ENCODE measurements at places on chromosomes 5 and 9.

- H3K27me3 ChIP-seq: peaks cover 7% of the 10 kb centered on the region
- no peaks in the 10 kb centered on the region for H3K36me3 ChIP-seq
- H3K4me3 ChIP-seq: no peak overlapping the region
- no peak for DNase-seq
- no peak overlapping the region for H3K27ac ChIP-seq
- H3K4me1 ChIP-seq: no peaks in the 10 kb centered on the region
These were observed 35.3 kb upstream of the FBXL17 start for GRCh38 chr5:108417166-108417670.

DNA sequence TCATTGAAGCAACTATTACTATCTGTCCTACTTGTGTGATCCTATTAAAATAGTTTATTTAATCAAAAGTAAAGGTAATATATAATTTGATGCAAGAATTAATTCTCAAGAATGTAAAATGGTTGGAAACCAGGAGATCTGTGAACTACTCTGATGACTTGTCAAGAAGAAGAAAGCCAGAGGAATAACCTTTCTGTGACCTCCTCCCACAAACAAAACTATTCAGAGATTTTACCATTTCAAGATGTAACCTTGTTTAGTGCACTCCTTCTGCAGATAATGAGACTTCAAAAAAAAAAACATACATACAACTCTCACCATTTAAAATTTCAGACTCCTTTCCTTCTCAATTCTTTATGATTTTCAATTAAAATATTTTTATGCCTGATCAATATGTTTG is 79.5 kb downstream of the RFX3 start:
- no peaks in the 10 kb centered on the region for H3K4me1 ChIP-seq
- H3K36me3 ChIP-seq: no peaks in the 10 kb centered on the region
- H3K27me3 ChIP-seq: no peaks in the 10 kb centered on the region
- no peak for DNase-seq
- no peak overlapping the region for H3K4me3 ChIP-seq

- H3K27ac ChIP-seq: no peak overlapping the region
- no peak for DNase-seq
- H3K4me3 ChIP-seq: no peak overlapping the region
- H3K27me3 ChIP-seq: no peaks in the 10 kb centered on the region
- H3K4me1 ChIP-seq: no peaks in the 10 kb centered on the region
These were observed 292.1 kb downstream of the ARRDC3 start for GRCh38 chr5:91090995-91091394.

DNA sequence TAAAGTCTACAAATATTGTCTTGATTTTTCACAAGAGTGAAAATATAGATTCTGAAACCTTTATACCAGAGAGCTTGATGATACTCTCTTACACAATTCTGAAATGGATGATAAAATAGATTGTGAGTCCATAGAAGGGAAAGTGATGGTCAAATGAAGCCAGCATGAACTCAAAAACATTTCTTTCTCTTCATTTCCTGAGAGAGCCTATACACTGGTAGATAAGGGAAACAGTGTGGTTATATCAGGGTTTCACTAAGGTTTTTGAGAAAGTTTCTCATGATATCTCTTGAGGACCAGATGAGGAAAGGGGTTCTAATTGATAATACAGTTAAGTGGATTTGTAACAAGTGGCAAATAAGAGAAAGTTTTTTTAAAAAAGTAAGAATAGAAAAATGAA is 254.1 kb downstream of the PJA2 start:
- no peak for DNase-seq
- no peaks in the 10 kb centered on the region for H3K4me1 ChIP-seq
- H3K27me3 ChIP-seq: no peaks in the 10 kb centered on the region
- no peaks in the 10 kb centered on the region for H3K36me3 ChIP-seq
- H3K27ac ChIP-seq: no peak overlapping the region

DNA sequence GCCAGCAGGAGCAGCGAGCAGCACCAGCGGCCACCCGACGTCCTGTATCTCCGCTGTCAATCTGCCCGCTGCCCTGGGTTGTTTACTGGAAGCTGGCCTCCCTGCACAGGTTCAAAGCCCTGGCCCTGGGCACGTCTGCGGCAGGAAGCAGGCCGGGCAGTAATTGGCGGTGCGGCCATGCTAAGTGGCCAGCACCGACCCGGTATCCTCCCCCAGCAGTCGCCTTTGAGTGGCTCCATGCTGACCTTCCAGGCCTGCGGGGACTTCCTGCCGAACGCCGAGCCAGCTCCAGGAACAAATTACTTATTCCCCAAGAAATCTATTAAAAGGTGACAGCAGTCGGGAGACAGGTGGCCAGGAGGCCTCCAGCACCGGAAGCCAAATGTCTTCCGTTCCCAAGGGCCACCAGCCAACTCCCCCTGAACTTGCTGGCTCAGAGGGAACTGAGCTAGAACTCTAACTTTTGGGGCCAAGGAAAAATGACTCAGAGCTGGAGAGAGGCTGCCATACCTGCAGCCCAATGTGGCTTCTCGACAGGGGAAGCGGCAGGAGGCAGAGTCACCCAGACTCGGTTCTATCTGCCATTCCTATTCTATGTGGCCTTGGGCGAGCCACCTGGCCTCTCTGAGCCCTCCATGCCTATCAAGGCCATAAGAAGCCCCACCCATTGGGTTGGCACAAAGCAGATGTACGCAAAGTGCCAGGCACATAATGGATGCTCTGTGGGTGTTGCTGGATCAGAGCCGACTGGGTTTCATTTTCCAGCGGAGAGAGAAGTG is 13.7 kb upstream of the PSMB7 start:
- DNase-seq: no peak
- H3K36me3 ChIP-seq: no peaks in the 10 kb centered on the region
- H3K27me3 ChIP-seq: no peaks in the 10 kb centered on the region
- no peak overlapping the region for H3K4me3 ChIP-seq
- H3K4me1 ChIP-seq: peaks cover 4% of the 10 kb centered on the region

- H3K27me3 ChIP-seq: no peaks in the 10 kb centered on the region
- H3K36me3 ChIP-seq: no peaks in the 10 kb centered on the region
- H3K4me3 ChIP-seq: no peak within 1 kb of the TSS
- H3K27ac ChIP-seq: no peak within 1 kb of the TSS
- H3K4me1 ChIP-seq: no peaks in the 10 kb centered on the region
These were observed at the start of gene PCDHB6 for GRCh38 chr5:141149812-141150211. Gene PCDHB6 (plus strand): TSS chr5:141150057. CDS start chr5:141150258, 201 bp downstream.

DNA sequence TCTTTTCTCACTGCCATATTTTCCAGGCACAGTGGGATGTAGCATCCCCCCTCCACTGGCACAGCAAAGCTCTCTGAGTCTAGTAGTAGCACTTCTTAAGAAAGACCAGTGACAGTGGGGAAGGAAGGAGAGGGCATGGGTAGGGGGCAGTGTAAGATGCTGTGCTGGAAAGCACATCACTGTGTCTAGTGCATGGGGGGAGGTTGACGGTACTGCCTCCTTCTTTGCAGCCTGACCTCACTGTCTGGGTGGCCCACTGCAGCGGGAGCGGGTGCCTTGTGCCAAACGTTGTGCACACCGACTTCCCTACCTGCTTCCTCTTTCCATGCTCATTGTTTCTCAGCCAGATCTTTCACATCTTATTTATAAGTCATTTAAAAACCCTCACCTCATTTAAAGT is 91.8 kb downstream of the PDE8B start:
- no peaks in the 10 kb centered on the region for H3K4me1 ChIP-seq
- no peaks in the 10 kb centered on the region for H3K36me3 ChIP-seq
- peaks cover 11% of the 10 kb centered on the region for H3K27me3 ChIP-seq
- H3K4me3 ChIP-seq: no peak overlapping the region
- H3K27ac ChIP-seq: no peak overlapping the region

- H3K27me3 ChIP-seq: peaks cover 3% of the 10 kb centered on the region
- H3K4me1 ChIP-seq: peaks cover 10% of the 10 kb centered on the region
- DNase-seq: no peak
These were observed 140.7 kb downstream of the MTX3 start for GRCh38 chr5:79850316-79850822.

DNA sequence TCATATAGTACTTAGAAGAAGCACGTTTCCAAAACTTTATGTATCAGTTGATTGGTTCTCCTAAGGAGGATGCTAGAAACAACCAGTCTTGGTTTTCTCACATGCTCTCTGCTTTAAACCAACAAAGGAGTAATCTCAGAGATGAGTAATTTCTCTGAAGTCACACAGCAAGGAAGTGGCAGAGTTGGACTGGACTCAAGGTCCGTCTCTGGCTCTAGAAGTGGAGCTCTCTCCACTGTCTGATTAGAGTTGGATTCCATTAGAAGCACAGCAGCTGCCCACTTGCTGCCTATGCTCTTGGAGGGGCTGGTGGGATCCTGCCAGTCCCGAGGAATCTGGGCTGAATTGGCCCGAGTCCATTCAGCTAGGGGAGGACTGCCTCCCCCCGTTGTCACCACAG is 21.0 kb downstream of the RALGPS1 start:
- no peaks in the 10 kb centered on the region for H3K36me3 ChIP-seq
- DNase-seq: no peak
- H3K27me3 ChIP-seq: peaks cover 7% of the 10 kb centered on the region
- H3K4me1 ChIP-seq: no peaks in the 10 kb centered on the region
- no peak overlapping the region for H3K4me3 ChIP-seq
- H3K27ac ChIP-seq: no peak overlapping the region

DNA sequence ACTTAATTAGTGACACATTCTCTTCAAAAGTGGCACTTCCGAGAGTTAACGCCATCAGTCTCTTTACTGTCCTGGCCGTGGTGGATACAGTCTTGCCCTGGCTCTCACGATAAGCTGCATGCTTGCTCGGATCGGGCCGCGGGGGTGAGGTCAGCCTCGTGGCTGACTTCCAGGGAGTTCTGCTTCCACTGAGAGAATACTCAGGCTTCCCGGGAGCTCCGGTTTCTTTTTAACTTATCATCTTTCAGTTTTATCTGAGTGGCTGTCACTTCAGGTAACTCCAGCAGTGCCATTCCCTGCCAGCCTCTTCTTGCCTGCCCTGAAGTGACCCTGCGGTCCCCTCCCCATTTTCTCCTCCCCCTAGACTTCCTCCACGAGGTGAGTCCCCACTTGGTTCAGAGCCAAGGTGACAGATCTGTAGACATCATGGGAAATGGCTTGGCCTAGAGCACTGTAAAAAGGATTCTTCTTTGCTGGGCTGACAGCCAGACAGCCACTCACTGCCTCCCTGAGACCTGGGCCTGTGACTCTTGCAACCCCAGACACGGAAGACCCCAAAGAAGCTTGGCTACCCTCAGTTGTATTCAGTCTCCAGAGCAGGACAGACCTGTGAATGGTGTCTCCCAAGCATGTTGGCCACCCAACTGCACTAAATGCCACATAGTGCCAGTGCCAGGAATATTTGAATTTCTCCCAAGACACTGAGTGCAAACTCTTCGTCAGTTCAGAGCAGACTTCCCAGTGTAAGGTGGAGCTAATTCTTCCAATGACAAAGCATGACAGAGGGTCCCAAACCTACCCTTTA is 95.1 kb downstream of the DAPK1 start:
- H3K36me3 ChIP-seq: no peaks in the 10 kb centered on the region
- H3K27ac ChIP-seq: no peak overlapping the region
- H3K4me3 ChIP-seq: no peak overlapping the region
- no peaks in the 10 kb centered on the region for H3K4me1 ChIP-seq
- DNase-seq: no peak
- H3K27me3 ChIP-seq: peaks cover 7% of the 10 kb centered on the region

DNA sequence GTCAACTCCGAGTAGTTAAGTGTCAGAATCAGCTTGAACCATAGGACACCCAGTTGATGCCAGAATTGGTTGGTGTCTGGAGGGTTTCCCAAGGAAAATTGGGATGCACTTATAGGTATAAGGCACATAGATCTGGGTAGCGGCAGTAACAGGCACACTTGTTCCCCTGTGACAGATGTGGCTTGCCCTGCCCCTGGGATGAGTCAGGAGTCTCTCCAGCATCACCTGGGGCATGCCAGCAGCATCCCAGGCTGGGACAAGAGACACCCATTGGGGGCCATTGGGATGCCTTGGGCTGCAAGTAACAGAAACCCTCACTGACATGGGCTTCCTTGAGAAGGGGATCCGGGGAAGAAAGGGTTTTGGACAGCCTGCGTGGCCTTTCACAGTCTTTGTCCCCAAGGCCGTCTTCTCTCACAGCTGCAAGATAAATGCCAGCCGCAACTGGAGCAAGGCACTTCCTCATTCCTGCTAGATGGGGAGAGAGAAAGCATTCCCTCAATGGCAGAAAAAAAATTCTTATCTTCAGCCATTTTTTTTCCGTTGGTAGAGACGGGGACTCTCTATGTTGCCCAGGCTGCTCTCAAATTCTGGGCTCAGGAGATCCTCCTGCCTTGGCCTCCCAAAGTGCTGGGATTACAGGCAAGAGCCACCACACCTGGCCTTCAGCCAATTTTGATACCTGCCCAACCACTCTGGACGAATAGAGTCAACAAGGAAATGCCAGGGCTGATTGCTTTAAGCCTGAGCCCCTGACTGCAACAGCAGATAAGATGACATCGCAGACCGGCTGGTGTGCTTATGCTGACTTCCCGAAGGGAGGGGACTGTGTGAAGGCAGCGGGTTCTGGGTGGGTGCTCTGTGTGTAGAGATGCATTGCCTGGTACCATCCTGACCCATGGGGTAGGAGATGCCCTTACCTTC is 13.3 kb upstream of the RNF130 start:
- no peak overlapping the region for H3K4me3 ChIP-seq
- DNase-seq: no peak
- H3K36me3 ChIP-seq: no peaks in the 10 kb centered on the region
- H3K27me3 ChIP-seq: no peaks in the 10 kb centered on the region

GRCh38 chr5:126852091-126852571 is 75.2 kb downstream of the LMNB1 start:
- H3K4me1 ChIP-seq: no peaks in the 10 kb centered on the region
- no peak overlapping the region for H3K4me3 ChIP-seq
- H3K36me3 ChIP-seq: no peaks in the 10 kb centered on the region

GRCh38 chr9:25964239-25964638 is 286.0 kb upstream of the TUSC1 start:
- H3K36me3 ChIP-seq: no peaks in the 10 kb centered on the region
- H3K4me1 ChIP-seq: no peaks in the 10 kb centered on the region
- DNase-seq: peak; percentile 21
- no peaks in the 10 kb centered on the region for H3K27me3 ChIP-seq
- no peak overlapping the region for H3K4me3 ChIP-seq

- no peak overlapping the region for H3K4me3 ChIP-seq
- H3K4me1 ChIP-seq: peaks cover 4% of the 10 kb centered on the region
- no peak for DNase-seq
- no peak overlapping the region for H3K27ac ChIP-seq
- H3K36me3 ChIP-seq: peaks cover 5% of the 10 kb centered on the region
These were observed 53.0 kb downstream of the ERGIC1 start for GRCh38 chr5:172886974-172887501.

DNA sequence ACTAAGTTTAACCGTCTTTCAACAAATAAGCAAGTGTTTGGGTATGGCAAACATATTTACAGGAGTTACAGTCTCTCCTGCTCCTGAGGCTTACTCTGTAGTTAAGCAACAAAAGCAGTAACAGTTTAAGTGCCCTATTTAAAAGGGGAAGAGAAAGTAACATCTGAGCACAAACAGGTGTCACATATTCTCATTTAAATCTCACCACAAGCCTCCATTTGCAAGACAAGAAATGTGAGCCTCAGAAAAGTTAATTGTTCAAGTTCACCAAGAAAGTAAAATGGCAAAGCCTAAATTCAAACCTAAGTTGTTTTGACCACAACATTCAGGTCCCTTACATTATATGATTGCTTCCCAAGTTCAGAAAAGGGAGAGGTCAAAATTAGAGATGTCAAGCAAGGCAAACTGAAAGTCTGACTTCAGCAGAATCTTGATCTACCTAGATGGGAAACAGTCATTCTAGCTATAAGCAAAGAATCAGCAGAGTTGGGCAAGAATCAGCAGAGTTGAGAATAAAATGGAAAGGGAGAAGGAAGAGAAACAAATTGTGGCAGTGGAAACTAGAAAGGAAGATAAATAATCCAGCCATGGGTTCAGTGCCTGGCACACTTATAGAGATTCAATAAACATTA is 93.4 kb downstream of the STRBP start:
- peaks cover 6% of the 10 kb centered on the region for H3K4me1 ChIP-seq
- H3K27me3 ChIP-seq: no peaks in the 10 kb centered on the region
- no peaks in the 10 kb centered on the region for H3K36me3 ChIP-seq
- H3K4me3 ChIP-seq: no peak overlapping the region
- H3K27ac ChIP-seq: no peak overlapping the region
- no peak for DNase-seq

Measured in keratinocyte (primary cell).